Activated CD4-positive, alpha-beta memory T cell treated with anti-CD3 and anti-CD28 coated beads, Interleukin-2, amount 10 ng/mL, durations not matched to agents 7 days and 5 days (primary cell): ENCODE measurements at places on chromosomes 13 and 19. TPM values are rescaled to one million over a fixed set of nuclear protein-coding genes. Genes with fewer than 3 reads are reported as not detected.

DNA sequence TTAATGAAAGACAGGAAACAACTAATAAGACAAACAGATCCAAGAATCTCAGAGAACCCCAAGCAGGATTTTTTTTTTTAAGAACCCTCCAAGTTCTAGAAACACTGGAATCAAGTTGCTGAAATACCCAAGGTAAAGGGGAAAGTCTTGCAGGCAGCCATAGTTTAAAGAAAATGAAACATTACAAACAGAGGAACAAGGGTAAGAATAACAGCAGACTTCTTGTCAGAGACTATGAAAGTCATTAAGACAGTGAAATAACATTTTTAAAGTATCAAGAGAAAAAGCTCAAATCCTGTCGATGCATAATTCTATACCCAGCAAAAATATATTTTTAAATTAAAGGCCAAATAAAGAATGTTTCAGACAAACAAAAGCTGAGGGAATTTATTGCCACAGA, 67.1 kb downstream of the WASF3 start:
- DNase-seq: no peak

DNA sequence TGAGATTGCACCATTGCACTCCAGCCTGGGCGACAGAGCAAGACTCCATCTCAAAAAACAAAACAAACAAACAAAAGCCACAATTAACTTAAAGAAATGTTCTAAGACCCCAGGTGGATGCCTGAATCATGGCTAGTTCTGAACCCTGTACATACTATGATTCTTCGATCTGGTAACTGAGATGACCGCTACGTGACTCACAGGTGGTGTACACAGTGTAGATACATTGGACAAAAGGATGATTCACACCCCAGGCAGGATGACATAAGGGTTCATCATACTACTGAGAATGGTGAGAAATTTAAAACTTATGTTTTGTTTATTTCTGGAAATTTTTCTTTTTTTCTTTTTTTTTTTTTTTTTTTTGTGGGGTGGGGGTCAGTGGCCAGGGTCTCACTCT, 6.5 kb downstream of the ZNF426 start:
- no peak for DNase-seq

DNA sequence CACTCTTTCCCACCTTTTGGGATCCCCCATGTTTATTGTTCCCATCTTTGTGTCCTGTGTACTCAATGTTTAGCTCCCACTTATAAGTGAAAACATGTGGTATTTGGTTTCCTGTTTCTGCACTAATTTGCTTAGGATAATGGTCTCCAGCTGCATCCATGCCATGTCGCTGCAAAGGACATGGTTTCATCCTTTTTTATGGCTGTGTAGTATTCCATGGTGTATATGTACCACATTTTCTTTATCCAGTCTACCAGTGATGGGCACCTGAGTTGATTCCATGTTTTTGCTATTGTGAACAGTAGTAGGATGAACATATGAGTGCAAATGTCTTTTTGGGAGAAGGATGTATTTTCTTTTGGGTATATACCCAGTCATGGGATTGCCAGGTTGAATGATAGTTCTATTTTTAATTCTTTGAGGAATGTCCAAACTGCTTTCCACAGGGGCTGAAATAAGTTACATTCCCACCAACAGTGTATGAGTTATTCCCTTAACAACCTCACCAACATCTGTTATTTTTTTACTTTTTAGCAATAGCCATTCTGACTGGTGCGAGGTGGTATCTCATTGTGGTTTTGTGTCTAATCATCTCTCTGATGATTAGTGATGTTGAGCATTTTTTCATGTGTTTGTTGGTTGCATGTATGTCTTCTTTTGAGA, 55.7 kb upstream of the MEDAG start:
- no peak for DNase-seq

GRCh38 chr13:109938255-109938936, 152.0 kb upstream of the IRS2 start:
- DNase-seq: no peak

- no peak for DNase-seq
These were observed 35.5 kb downstream of the ACTN4 start for GRCh38 chr19:38682872-38683392.

DNA sequence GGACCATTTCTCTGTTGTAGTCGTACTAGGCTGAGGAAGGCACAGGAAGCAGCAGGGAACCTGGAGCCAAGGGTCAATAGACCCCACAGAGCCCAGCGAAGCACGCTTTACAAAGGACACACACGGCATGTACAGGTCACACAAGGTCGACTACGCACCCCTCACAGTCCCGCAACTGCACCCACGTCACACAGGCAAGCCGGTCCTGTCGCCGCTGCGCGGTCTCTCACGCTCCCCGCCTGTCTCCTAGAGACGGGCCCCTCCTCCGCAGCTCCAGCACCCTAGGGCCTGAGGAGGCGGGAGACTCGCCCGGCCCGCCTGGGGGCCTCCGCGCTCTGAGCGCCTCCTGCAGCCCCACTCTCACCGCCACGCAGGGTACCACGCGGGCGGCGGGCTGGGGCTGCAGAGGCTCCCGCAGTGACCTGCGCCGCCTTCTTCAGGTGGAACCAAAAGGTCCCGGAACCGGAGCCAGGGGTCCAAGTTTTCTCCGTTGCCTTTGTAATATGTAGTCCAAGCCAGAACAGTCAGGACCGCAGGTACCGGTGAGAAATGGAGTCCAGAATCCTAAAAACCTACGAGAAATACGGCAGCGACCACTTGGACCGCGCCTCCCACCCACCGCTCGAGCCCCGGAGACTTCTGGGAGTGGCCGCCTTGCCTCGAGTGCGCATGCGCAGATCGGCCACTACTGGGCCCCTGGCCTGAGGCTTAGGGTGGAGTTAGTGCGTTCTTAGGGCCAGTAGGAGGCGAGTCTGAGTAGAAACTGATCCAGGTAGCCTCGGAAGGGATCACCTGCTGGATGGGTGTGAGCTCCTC, at the start of gene ZNF607:
TSS of gene ZNF607 (minus strand) at position 651 of the 816 bp plus-strand sequence. CDS start 8,143 bp downstream, outside the sequence.
- peak; percentile 82 for DNase-seq

- DNase-seq: no peak
These were observed 987.9 kb downstream of the OLFM4 start for GRCh38 chr13:54016542-54016941.

Gene CARD8
- 247 TPM for total RNA-seq

Gene VWA8
- 13.5 TPM for total RNA-seq

Gene EVI5L
- total RNA-seq: 7.0 TPM
